ENCODE measurements at places on chromosomes 11 and 22.

DNA sequence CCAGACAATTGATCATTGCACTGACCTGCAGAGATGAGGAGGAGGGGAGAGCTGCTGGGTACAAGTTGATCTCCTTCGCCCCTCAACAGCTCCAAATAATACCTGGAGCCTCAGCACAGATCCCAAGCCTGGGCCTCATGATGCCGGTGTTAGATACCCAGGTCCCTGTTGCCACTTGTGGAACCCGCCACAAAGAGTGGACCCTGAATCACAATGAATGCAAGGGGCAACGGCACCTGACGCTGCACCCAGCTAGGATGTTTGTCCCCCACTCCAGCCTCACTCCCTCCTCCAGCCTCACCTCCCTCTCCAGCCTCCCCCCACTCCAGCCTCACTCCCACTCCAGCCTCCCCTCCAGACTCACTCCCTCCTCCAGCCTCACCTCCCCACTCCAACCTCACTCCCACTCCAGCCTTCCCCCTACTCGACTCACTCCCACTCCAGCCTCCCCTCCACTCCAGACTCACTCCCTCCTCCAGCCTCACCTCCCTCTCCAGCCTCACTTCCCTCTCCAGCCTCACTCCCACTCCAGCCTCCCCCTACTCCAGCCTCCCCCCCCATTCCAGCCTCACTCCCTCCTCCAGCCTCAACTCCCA, 879.0 kb downstream of the BRD1 start:
- no peak for DNase-seq

- DNase-seq, result no peak
Observed at GRCh38 chr11:66084821-66085475, 14.9 kb downstream of the PACS1 start.

GRCh38 chr11:61690706-61691379, 10.7 kb downstream of the DAGLA start:
- DNase-seq, result no peak

GRCh38 chr22:31106001-31106571, 1.3 kb downstream of the SELENOM start:
- DNase-seq, result no peak

DNA sequence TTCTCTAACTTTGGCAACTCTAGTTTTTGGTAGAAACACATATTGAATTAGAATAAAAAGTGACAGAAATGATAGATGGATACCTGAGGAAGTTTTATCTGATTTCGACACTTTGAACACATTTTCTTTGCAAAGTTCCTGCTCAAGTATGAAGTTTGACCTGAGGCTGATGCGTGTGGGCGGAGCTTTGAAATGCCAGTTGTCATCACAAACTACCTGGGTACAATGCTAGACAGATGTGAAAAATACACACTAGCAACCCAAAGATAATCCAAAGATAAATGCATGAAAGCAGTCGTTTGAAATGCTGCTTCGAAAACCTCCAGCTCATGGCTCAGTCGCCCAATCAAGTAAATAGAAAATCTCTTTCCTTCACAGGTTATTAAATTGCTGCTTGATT, 54.8 kb downstream of the CD44 start:
- DNase-seq, result no peak

GRCh38 chr22:30105483-30105882, 25.2 kb downstream of the HORMAD2 start:
- no peak for DNase-seq

DNA sequence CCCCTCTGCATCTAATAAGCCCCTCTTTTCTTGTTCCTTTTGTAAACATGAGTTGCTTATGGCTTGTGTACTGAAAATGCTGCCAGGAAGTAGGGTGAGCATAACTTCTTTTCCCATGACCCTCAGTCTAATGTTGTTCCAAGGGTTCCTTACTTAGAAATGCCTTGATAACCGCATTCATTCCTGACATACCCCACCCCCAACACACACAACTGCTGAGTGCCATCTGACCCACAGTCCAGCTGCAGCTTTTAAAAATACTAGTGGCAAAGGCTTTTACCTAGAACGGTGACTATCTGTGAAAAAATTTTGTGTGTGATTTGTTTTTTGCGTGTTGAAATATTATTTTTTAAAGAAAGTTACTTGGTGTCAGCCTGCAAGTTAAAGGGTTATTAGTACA, 52.6 kb downstream of the ARHGAP42 start:
- peak; percentile 29 for DNase-seq

GRCh38 chr11:10273738-10274137, 20.3 kb downstream of the SBF2 start:
- no peak for DNase-seq

DNA sequence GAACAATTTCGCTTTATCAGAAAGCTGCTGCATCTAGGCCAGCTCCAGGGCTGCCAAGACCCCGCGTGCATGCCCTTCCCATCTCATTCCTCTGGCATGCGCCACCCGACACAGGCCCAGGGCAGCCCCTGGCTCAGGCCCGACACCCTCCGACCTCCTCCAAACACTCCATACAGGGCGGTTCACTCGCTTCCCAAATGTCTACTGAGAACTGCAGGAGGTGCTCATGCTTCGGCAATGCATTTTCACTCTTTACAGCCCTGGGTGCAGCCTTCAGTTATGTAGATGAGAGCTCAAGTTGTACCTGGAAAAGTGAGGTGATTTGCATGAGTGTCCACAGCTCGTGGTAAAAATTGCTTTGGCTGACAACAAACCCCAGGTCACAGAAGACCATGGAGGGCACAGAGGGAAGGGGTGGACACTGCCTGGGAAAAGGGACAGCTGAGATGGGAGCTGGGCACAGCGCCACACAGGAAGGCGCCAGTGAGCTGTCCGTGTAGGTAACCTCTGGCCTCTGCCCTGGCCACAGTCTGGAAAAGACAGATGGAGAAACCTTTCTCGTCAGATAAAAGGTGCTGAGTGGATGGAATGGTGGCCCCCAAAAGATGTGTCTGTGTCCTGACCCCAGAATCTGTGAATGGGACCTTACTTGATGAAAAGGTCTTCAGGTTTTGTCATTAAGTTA, 1351.9 kb downstream of the BRD1 start:
- DNase-seq, result no peak

DNA sequence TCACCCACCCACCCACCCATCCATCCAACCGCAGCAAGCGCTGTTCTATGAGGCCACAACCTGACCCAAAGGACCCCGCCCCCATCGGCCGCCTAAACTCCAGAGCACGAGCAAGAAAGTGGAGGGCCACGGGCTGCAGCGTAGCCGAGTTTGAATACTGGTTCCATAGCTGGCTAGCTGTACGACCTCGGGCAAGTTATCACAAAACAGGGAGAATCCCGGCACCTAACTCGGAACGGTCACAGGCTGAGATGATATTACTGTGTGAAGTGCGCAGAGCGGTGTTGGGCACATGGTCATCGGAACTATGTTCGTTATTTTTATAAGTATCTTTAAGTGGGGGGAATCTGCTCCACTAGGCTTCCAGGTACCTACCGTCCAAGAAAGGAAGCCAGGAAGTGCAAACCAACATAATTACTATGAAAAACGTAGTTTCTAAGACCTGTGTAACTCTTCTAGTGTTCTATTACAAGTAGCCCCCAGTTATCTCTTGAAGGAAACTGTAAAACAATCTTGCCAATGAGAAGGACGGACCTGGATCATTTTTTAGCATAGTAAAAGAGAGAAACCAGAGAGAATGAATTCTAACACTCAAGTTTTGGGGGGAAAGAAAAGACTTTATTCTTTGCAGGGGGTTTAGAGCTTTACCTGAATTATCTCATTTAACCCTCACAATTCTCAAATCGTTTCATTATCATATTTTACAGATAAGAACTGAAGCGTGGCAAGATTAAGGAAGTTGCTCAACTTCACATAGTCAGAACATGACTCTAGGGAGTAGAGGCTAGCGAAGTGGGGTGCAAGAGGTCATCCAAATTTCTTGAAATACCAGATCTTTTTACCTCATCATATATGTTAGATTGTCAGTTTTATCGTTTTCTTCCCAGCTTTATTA, 663 bp upstream of the BUD13 start:
- DNase-seq, result peak; percentile 11

- DNase-seq, result no peak
Observed at GRCh38 chr11:109612496-109612895, 190.5 kb downstream of the C11orf87 start.

All from LoVo (cell line).